ENCODE measurements at places on chromosomes 1 and 21.

GRCh38 chr21:37916310-37917051 lies at the start of gene KCNJ6:
TSS of gene KCNJ6 (minus strand) at chr21:37916457. CDS start at chr21:37840682, 75,775 bp downstream.
- no peak for DNase-seq

DNA sequence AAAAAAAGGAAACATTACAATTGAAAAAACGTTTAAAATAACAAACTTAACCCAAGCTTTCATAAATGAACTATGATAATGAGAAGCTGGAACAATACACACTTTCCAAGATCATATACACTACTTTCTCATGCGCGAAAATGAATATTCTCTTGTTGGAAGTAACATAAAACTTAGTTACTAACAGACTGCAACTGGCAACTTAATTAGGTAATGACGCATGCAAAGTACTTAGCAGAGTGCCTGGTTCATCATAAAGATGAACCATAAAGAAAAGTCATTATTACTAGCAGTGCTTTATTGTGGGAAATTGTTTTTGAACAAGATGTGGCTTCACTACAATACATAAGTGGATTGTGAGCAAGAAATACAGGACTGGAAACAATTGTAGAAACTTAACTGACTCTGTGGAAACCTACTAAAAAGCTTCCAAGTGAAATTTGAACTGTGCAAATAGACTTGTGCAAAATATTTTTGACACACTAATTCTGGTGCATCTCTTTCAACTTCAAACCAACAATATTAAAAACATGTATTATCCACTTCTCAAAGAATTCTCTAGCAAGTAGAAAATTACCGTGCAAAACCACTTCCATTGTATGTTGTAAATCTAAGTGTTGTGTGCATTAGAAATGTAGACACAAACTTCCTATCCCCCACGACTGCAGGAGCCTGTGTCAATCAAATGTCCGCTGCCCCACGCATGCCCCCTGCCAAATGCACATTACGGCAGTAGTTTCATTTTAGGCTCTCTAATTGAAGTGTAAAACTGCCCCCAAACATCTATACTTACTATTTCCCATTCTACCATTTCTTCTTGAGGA lies 2.0 kb downstream of the ARHGAP29 start:
- DNase-seq: no peak

DNA sequence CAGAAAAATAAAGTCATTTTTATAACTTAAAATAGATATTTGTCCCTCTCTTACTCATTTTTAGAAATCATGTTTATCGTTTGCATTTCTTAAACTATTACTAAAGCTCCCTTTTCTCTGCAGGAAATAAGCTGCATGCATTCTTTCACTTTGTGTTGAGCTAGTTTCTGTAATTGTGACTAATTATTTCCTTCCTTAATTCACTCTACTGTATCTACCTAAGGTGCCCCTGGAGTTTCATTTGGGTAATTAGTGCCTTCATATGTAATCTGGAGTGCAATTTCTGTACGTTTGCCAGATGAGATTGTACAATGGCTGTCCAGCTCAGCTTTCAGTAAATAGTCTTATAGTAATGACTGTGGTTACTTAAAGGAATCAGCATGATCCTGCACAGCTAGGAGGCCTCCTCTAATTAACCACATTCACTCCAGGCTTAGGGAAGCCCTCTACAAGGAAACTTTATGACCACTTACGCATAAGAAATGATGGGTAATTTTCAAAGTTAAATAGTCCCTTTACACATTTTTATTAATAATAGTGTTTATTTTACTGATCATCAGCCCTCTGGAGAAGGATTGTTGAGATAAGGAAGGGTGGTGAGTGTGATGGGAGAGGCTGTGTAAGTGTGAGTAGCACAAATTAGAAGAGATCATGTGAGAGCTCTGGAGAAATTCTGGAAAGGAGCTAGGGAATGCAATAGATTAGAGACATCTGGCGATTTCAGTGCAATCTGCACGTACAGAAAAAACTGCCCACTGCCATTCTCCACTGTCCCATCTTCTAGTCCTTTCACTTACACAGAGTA lies 86.8 kb downstream of the LRRC8C start:
- DNase-seq: no peak

DNA sequence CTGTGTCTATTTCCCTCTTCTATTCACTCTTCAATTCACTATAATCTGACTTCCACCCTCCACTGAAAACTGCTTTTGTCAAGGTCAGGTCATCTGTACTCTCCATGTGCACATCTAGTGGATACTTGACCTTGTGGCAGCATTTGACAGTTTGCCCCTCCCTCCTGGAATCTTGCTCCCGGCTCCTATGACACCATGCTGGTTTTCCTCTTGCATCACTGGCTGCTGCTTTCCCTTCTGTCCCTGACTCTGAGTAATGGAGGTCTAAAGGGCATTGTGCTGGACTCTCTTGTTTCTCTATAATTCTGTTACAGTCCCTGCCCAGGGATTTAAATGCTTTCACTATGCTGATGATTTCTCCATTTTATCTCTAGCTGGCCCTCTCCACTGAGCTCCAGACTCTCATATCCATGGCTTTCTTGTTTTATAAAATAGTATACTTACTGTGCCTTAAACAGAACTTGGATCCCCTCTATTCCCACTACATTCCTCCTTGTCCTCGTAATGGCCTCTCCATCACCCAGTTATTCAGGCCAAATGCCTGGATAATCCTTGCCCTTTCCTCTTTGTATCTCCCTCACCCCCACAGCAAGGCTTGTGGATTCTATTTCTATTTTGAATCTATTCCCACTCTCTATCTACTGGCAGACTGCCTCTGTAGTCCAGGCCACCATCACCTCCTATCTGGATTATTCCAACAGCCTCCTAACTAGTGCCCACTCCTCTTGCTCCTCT lies 36.8 kb upstream of the PODN start:
- DNase-seq: no peak

GRCh38 chr1:77834771-77835334 lies 53.6 kb upstream of the NEXN start:
- no peak for DNase-seq

- no peak for DNase-seq
Observed at GRCh38 chr1:145729666-145730436, 10.6 kb downstream of the CD160 start.

- no peak for DNase-seq
Observed at GRCh38 chr1:33188572-33189275, 6.9 kb upstream of the TRIM62 start.

All from cerebellar nuclear complex (tissue), 1 donor.